ENCODE measurements at places on chromosomes 1 and 21.
A peak's percentile ranks its signal among the peaks of the same experiment; 100 is the strongest.

- DNase-seq: no peak
Measured at GRCh38 chr1:114490274-114490693, 20.7 kb downstream of the TRIM33 start.

DNA sequence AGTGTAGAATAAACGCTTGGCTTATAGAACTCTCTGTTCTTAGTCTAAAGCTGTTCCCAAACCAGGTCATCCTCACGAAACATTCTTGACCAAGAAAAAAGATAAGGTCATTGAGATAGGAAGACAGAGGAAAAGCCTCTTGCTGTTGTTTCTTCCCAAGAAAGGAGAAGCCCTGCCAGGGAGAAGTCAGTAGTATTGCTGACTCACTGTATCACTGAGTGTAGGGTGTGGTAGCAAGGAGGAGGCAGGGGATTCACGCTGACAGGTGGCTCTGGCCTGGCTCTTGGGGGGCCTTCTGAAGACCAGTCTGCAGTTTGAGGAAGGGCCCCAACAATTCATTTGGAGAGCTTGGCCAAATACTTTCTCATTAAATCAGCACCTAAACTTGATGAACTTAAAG lies 97.8 kb downstream of the CD247 start:
- DNase-seq: no peak

DNA sequence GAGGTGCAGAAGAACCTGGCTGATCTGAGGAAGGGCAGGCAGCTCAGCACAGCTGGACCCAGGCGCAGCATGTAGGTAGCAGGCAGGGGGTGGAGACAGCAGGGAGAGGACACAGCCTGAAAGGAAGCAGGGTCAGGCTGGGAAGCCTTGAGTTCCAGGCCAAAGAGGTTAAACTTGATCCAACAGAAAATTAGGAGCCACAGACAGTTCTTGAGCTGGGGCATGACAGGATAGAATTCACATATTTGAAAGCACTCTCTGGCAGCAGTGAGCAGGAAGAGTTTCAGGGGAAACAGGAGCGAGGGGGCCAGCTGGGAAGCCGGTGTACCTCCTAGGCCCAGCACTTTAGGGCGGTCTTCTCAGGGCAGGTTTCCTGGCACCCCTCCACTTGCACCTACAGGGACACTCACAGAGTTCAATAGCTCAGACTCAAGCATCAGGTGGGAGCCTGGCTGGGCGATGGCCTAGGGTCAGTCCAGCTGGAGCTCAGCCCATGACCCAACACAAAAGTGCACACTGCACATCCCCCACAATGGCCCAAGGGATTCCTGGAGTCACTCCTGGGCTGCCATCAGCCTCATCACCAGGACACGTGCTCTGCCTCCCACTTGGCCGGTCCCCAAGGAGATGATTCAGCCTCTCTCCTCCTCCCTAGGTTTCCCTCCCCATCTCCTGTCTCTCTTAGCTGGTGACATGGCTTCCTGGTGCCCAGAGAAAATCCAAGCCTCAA lies 22.7 kb downstream of the MATN1 start:
- DNase-seq: no peak

GRCh38 chr1:7389201-7389905 lies 381.7 kb upstream of the VAMP3 start:
- DNase-seq: no peak

DNA sequence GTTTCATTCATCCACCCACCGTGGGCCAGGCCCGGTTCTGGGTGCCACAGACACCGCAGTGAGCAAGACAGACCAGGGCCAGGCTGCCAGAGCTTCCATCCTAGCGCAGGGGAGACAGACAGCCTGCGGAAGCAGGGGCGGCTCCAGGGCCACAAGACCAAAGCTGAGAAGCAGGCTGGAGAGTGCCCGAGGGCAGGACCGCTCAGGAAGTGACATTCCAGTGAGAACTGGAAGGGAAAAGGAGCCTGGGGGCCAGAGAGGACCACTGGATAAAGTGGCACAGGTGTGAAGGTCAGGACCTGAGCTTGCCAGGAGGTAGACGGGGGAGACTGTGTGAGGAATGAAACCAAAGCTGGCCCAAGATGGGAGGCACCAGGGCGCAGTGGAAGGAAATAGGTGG lies 59.5 kb upstream of the EFHD2 start:
- no peak for DNase-seq

GRCh38 chr1:87126886-87127505 lies 201.7 kb upstream of the LMO4 start:
- DNase-seq: no peak

- no peak for DNase-seq
Measured at GRCh38 chr1:163933437-163933836, 611.7 kb downstream of the NUF2 start.

GRCh38 chr1:94012708-94013366 lies 103.6 kb upstream of the GCLM start:
- no peak for DNase-seq

DNA sequence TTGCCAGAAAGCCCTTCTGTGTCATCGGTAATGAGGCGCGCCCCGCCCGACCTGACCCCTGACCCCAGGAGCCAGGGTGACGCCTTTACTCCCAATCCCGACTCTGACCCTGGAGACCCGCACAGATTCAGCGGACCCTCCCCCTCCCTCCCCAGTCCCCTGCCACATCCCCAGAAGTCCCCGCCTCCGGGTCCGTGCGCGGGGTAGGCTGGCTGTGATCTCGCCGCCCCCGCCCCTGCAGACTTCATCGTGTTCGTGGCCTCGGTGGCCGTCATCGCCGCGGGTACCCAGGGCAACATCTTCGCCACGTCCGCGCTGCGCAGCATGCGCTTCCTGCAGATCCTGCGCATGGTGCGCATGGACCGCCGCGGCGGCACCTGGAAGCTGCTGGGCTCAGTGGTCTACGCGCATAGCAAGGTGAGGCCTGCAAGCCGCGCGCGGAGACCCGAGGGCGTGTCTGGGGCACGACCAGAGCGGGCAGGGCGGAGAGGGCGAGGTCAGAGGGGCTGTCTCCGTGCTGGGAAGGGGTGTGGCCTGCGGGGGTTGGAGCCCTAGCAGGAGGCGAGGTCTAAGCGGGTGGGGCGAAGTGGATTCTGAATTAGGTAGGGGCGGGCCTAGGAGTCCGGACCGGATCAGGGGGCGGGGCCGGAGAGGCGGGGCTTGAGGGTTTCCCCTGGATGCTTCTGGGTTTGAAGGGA lies 34.8 kb downstream of the KCNQ4 start:
- DNase-seq: peak; percentile 77

DNA sequence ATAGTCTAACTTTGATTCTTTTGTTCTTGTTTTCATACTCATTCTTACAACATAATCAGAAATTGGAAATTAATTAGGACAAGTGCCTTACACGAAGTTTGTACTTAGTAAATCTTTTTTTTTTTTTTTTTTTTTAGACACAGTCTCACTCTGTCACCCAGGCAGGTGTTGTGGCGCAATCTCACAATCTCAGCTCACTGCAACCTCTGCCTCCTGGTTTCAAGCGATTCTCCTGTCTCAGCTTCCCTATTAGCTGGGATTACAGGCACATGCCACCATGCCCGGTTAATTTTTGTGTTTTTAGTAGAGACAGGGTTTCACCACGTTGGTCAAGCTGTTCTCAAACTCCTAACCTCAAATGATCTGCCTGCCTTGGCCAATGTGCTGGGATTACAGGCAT lies 12.4 kb downstream of the CHAF1B start:
- no peak for DNase-seq

Measured in stimulated activated CD4-positive, alpha-beta T cell treated with anti-CD3 and anti-CD28 coated beads, Interleukin-15, amount 100 ng/mL, for 48 hours (primary cell).